Keratinocyte (primary cell): ENCODE measurements at places on chromosomes 6 and 20. TPM values are rescaled to one million over a fixed set of nuclear protein-coding genes. Genes with fewer than 3 reads are reported as not detected.

NRSN1 gene
- polyA plus RNA-seq = not detected in 3 replicates

GRCh38 chr6:43481591-43482236, 4.3 kb downstream of the TJAP1 start:
- H3K4me1 ChIP-seq = peaks cover 54% of the 10 kb centered on the region
- H3K4me3 ChIP-seq = peak overlapping the region; percentile 28
- peaks cover 5% of the 10 kb centered on the region for H3K36me3 ChIP-seq
- peak overlapping the region; percentile 76 for H3K27ac ChIP-seq

DNA sequence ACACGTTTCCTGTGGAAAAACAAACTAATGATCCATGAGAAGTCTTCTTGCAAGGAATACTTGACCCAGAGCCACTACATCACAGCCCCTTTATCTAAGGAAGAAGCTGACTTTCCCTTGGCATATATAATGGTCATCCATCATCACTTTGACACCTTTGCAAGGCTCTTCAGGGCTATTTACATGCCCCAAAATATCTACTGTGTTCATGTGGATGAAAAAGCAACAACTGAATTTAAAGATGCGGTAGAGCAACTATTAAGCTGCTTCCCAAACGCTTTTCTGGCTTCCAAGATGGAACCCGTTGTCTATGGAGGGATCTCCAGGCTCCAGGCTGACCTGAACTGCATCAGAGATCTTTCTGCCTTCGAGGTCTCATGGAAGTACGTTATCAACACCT, 35.4 kb downstream of the GCNT2 start:
- H3K4me1 ChIP-seq = peaks cover 7% of the 10 kb centered on the region
- DNase-seq = no peak
- H3K36me3 ChIP-seq = peaks cover 15% of the 10 kb centered on the region
- no peak overlapping the region for H3K27ac ChIP-seq

NKX2-2 gene
- not detected in 3 replicates for polyA plus RNA-seq

- H3K27me3 ChIP-seq = no peaks in the 10 kb centered on the region
- H3K36me3 ChIP-seq = no peaks in the 10 kb centered on the region
- no peaks in the 10 kb centered on the region for H3K4me1 ChIP-seq
- no peak overlapping the region for H3K27ac ChIP-seq
- H3K4me3 ChIP-seq = no peak overlapping the region
These were observed 61.0 kb downstream of the RNF182 start for GRCh38 chr6:13985663-13986325.

DNA sequence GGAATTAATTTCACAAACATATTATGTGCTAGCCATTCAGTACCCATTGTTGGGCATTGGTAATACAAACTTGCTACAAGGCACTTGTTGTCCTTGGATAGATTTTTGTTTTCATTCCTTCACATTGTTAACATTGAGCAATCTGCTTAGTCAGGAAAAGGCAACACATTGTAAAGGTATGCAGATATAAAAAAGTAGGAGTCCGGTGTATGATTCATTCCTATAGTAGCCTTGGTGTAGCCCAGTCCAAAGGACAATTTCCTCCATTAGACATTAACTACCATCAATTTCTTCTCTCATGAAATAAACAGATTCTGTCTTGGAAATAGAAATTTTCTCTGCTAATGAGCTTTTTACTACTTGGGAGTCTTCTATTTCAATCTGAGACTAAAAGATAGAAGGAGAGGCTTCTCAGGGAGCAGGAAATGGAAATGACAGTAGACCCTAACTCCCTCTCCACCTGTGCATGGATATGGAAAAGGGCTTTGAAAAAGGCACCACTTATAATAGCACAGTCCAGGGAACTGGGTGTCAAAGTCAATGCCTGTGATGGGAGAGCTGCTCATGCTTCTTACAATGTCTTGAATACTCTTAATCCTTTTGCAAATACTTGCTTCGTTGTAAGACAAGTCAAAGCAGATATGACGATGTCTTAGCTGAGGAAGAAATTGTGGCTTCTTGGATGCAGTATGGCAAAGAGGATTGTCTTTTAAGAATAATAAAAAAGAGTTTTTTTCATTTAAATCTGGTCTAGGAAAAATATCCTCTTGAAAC, 369.4 kb upstream of the CITED2 start:
- no peaks in the 10 kb centered on the region for H3K36me3 ChIP-seq
- peaks cover 15% of the 10 kb centered on the region for H3K4me1 ChIP-seq
- no peak overlapping the region for H3K27ac ChIP-seq
- H3K4me3 ChIP-seq = no peak overlapping the region
- no peaks in the 10 kb centered on the region for H3K27me3 ChIP-seq

DNA sequence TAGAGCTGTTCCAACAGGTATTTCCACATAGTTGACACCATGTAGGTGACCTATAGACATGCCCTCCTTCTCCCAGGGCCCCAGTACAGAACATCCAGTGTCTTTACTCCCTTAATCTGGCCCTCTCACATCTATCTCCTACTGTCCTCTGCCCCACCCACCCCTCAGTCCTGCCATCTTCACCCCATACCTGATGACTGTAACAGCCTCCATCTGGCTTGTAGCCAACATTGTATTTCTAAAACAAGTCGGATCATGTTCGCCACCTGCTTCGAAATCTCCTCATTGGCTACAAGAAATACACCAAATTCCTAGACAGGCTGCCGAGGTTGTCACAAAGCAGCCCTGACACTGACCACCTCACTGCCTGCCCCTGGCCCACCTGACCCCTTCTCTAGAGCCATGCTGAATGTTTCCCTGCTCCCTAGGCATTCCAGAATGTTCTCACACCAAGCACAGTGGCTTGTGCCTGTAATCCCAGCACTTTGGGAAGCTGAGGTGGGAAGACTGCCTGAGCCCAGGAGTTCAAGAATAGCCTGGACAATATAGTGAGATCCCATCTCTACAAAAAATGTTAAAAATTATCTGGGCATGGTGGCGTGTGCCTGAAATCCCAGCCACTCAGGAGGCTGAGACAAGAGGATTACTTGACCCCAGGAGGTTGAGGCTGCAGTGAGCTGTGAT, 6.0 kb downstream of the ZC3H12D start:
- H3K36me3 ChIP-seq = no peaks in the 10 kb centered on the region
- H3K27ac ChIP-seq = no peak overlapping the region
- peaks cover 5% of the 10 kb centered on the region for H3K4me1 ChIP-seq
- H3K4me3 ChIP-seq = no peak overlapping the region
- DNase-seq = no peak

MEI4 gene
- 0.01 TPM in 2 of 3 replicates, not detected in the other for polyA plus RNA-seq

FIG4 gene
- 8.6 to 12.8 TPM (median 12.6 TPM) in 3 replicates for polyA plus RNA-seq

- no peaks in the 10 kb centered on the region for H3K36me3 ChIP-seq
- H3K4me3 ChIP-seq = no peak overlapping the region
- DNase-seq = no peak
These were observed 121.2 kb upstream of the KCNQ5 start for GRCh38 chr6:72500669-72501068.

GRCh38 chr20:61303675-61304074, 51.6 kb downstream of the CDH4 start:
- H3K4me1 ChIP-seq = peaks cover 10% of the 10 kb centered on the region
- H3K36me3 ChIP-seq = no peaks in the 10 kb centered on the region
- H3K27ac ChIP-seq = no peak overlapping the region
- H3K27me3 ChIP-seq = no peaks in the 10 kb centered on the region

DNA sequence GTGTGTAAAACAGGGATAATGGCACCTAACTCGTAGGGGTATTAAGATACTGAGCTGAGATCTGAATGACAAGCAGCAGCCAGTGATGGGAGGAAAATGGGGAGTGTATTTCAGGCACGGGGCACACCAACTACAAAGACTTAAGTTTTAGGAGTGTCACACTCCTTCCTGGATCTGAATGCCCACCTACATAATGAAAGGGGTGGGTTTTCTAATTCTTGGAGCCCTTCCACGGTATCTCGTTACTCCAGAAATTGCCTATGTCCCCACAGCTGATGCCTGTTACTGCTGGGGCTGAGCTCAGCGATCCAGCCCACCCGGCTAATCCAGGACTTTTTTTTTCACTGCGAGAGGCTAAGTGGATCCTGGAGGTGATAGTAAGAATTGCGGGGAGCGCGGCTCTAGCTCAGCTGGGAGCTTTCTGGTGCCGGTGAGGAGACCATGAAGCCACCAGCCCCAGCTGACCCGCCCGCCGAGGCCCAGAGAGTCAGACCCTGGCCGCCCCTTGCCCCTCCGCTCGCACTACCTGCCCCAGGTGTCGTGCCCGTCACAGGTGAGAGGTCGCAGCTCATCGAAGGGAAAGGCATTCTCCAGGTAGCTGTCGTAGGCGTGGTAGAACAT, 727 bp downstream of the EDEM2 start:
- peak overlapping the region; percentile 94 for H3K27ac ChIP-seq
- peak overlapping the region; percentile 62 for H3K4me3 ChIP-seq
- peaks cover 15% of the 10 kb centered on the region for H3K4me1 ChIP-seq
- no peaks in the 10 kb centered on the region for H3K27me3 ChIP-seq
- peaks cover 4% of the 10 kb centered on the region for H3K36me3 ChIP-seq

GRCh38 chr6:6803180-6803977, 214.9 kb downstream of the LY86 start:
- H3K4me1 ChIP-seq = peaks cover 26% of the 10 kb centered on the region
- DNase-seq = peak; percentile 100

DNA sequence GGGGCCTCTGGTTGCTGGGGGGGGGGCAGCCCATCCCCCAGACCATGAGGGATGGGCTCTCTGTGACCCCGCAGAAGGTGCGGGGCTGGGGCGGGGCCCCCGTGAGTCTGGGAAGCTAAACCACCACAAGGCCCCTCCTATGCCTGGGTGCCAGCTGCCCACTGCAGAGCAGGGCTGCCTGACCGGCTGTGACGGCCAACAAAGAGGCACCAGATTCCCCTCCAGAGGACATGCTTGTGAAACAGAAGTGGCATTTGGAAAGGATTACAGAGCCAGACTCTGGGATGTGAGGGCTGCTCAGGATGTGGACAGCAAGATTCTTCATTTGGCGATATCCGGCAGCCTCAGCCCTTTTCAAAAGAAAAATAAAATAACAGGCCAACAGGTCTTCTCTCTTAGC, 16.5 kb upstream of the NTSR1 start:
- H3K27ac ChIP-seq = no peak overlapping the region
- H3K4me3 ChIP-seq = no peak overlapping the region
- H3K4me1 ChIP-seq = peaks cover 6% of the 10 kb centered on the region

DNA sequence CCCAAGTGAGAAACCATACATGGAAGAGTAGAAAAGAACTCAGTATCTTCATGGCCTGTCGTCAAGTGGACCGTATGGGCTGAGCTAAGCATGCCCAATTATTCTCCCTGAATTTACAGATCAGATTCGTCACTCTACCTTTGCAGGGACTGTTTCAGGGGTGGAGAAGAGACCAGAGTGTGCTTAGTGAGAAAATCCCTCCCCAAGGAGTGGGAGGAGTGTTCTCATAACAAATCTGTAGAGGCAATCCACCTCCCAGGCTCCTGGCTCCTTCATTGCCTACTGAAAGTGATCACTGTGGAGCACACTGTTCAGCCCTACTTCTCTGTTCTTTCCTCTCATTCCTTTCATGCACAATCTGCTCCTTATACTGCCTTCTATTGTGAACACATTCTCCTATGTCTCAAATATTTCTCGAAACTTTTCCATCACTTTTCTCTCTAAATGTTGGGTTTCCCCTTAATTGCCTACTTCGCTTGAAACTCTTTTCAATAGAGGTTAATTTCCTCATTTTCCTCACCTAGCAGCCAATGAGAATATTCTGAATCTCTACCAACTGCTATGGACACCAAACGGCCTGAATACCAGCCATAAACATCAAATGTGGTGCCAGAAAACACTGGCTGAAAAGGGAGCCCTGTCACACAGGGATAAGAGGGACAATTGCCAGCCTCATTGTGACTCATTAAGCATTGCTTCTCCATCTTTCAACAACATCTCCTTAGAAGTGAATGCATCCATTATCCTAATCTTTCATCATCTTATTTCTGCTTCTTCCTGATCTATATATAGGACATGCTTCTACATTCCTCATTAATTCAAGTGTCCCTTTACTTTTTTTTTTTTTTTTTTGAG, 398.3 kb downstream of the UTRN start:
- no peak for DNase-seq
- no peaks in the 10 kb centered on the region for H3K36me3 ChIP-seq

GRCh38 chr6:11244387-11245126, 12.1 kb upstream of the NEDD9 start:
- DNase-seq = no peak
- H3K27me3 ChIP-seq = no peaks in the 10 kb centered on the region

DNAJC5 gene
- polyA plus RNA-seq = 43.7 to 62.0 TPM (median 59.0 TPM) in 3 replicates

THEMIS gene
- polyA plus RNA-seq = not detected in 3 replicates

GRCh38 chr20:20839771-20840170, 127.3 kb upstream of the RALGAPA2 start:
- no peak overlapping the region for H3K4me3 ChIP-seq
- no peak overlapping the region for H3K27ac ChIP-seq
- H3K4me1 ChIP-seq = no peaks in the 10 kb centered on the region

TAB2 gene
- 39.9 to 47.5 TPM (median 39.9 TPM) in 3 replicates for polyA plus RNA-seq

GRCh38 chr6:20203561-20204511, 8.4 kb downstream of the MBOAT1 start:
- H3K27ac ChIP-seq = peak overlapping the region; percentile 90
- no peak for DNase-seq
- no peaks in the 10 kb centered on the region for H3K36me3 ChIP-seq
- no peaks in the 10 kb centered on the region for H3K27me3 ChIP-seq
- H3K4me3 ChIP-seq = no peak overlapping the region
- peaks cover 31% of the 10 kb centered on the region for H3K4me1 ChIP-seq

DNA sequence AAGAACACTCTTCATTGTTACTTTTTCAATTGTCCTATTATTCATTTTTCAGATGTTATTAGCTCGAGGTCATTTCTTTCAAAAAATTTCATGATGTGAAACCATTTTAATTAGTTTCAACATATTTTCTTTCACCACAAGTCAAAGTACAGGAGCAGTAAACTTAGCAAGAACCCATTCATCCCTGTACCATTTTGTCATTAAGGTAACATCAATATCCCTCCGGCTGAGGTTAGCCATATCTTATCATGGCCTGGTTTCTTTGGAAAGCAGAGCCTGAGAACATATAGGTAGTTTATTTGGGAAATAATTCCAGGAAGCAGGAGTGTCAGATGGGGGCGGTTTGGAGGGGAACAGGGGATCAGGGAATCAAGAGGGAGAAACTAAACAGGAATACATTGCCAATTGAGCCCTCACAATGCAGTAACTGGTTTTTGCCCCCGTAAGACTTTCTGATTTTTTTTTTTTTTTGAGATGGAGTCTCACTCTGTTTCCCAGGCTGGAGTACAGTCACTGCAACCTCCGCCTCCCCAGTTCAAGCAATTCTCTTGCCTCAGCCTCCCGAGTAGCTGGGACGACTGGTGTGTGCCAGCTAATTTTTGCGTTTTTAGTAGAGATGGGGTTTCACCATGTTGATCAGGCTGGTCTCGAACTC, 83.7 kb downstream of the MKKS start:
- no peaks in the 10 kb centered on the region for H3K36me3 ChIP-seq
- H3K27ac ChIP-seq = no peak overlapping the region
- no peak overlapping the region for H3K4me3 ChIP-seq
- no peaks in the 10 kb centered on the region for H3K4me1 ChIP-seq
- H3K27me3 ChIP-seq = no peaks in the 10 kb centered on the region

GRCh38 chr6:10531942-10532341, 10.8 kb downstream of the GCNT2 start:
- peaks cover 8% of the 10 kb centered on the region for H3K36me3 ChIP-seq
- no peaks in the 10 kb centered on the region for H3K4me1 ChIP-seq
- no peak overlapping the region for H3K4me3 ChIP-seq
- H3K27ac ChIP-seq = no peak overlapping the region
- no peak for DNase-seq

- peaks cover 4% of the 10 kb centered on the region for H3K4me1 ChIP-seq
- peaks cover 19% of the 10 kb centered on the region for H3K27me3 ChIP-seq
- no peak for DNase-seq
These were observed 44.1 kb downstream of the DPPA5 start for GRCh38 chr6:73309785-73310502.

- no peaks in the 10 kb centered on the region for H3K27me3 ChIP-seq
- no peak for DNase-seq
- H3K36me3 ChIP-seq = peaks cover 37% of the 10 kb centered on the region
- H3K4me1 ChIP-seq = peaks cover 17% of the 10 kb centered on the region
- H3K27ac ChIP-seq = peak overlapping the region; percentile 99
These were observed 9.2 kb downstream of the HSPA1B start for GRCh38 chr6:31836474-31837368.
